ENCODE measurements at places on chromosomes 5 and 9. TPM values are rescaled to one million over a fixed set of nuclear protein-coding genes. Genes with fewer than 3 reads are reported as not detected.

STPG3 gene
- not detected for polyA plus RNA-seq

LCN6 gene
- polyA plus RNA-seq: not detected

MRPS2 gene
- polyA plus RNA-seq: 51.7 TPM

ADAMTS13 gene
- polyA plus RNA-seq: 0.86 TPM

CNOT8 gene
- 69.2 TPM for polyA plus RNA-seq

TRIP13 gene
- 20.4 TPM for polyA plus RNA-seq

ALDH1A1 gene
- not detected for polyA plus RNA-seq

PCDHB16 gene
- 4.8 TPM for polyA plus RNA-seq

DNAJC21 gene
- 15.3 TPM for polyA plus RNA-seq

PCAT7 gene
- polyA plus RNA-seq: not detected

LECT2 gene
- 0.41 TPM for polyA plus RNA-seq

CER1 gene
- not detected for polyA plus RNA-seq

- DNase-seq: peak; percentile 54
Measured at GRCh38 chr9:128091571-128091970, 23.5 kb downstream of the SLC25A25 start.

DNA sequence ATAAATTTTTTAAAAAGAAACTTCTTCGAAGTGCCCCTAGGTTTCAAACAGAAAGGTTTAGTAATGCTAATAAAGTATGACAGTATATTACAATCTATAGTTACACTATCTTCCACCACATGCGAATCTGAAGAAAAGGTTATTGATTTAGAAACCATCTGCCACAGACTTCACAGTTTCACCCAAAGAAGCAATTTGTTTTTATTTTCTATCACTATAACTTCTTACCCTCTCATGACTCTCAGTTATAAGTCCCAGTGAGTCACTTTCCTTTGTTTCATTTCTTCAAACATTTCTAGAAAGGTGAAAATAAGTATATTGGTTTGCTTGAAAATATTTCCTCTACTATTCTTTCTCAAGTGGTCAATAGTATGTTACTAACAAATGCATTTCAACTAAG, 93.6 kb downstream of the MCTP1 start:
- DNase-seq: no peak

DNA sequence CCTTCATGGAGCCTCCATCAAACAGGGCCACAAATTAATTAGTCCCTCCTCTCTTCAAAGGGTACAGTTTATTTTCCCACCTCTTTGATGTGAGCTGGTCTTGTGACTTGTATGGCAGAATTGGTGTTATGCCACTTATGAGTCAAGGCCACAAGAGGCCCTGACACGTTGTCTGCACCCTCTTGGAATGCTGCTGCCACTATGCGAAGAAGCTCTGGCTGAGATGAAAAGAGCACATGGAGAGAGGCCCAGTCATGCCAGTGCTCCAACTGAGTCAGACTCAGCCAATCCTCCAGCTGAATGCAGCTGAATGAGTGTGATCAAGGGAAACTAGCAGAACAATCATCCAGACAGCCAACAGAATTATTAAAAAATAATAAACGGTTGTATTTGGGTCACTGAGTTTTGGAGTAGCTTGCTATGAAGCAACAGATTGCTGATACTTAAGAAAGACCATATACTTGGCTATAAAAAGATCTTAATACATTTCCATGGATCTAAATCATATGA, 128.3 kb downstream of the MARCHF11 start:
- peak; percentile 52 for DNase-seq

GRCh38 chr5:24208686-24209106, 436.1 kb downstream of the CDH10 start:
- no peak for DNase-seq

GRCh38 chr5:23314827-23315226, 192.6 kb upstream of the PRDM9 start:
- peak; percentile 23 for DNase-seq

DNA sequence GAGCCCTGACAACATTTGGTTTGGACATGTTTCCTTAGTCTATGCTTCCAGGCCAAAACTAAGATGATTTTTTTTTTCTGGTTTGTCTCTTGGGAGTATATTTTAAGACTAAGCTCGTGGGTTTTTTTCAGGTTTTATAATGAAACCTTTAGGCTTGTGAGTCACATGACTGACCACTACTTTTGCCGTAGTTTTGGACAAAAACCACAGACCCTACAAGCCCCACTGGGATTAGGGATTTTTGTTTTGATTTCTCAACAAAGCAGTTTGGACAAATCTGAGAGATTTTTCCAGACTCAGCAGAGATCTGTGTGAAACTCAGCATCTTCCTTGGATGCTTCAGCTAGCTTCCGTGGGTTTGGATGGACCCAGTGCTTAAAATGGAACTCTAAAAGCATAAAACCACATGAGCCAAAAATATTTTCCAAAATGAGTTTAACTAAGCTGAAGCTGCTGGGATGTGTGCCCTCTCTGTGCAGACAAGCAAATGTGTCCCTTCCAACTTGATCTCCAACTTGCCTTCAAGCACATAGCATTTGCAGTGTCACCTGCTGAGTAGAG, 70.3 kb upstream of the SMIM15 start:
- no peak for DNase-seq

GRCh38 chr9:112369817-112370216, 10.1 kb upstream of the HSDL2 start:
- no peak for DNase-seq

- DNase-seq: no peak
Measured at GRCh38 chr5:109022056-109022455, 274.4 kb downstream of the FER start.

GRCh38 chr5:168269937-168270330, 21.5 kb upstream of the WWC1 start:
- no peak for DNase-seq

DNA sequence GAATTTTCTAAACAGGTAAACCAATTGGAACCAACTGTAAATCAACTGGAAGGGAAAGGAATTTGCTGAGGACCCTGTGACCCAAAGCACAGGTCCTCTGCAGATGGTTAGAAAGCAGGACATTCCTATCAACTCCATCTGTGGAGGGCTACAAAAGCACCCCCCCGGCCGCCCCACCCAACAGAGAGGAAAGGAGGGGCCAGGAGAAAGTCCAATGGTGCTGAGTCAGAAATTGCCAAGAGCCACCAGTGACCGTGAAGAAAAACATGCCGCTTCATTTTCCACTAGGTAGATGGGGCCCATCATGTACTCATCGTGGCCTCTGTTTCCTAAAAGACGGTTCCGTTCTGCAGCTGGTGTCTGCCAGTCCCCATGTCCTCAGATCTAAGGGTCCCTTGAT, 66.3 kb downstream of the RAPGEF1 start:
- DNase-seq: no peak

DNA sequence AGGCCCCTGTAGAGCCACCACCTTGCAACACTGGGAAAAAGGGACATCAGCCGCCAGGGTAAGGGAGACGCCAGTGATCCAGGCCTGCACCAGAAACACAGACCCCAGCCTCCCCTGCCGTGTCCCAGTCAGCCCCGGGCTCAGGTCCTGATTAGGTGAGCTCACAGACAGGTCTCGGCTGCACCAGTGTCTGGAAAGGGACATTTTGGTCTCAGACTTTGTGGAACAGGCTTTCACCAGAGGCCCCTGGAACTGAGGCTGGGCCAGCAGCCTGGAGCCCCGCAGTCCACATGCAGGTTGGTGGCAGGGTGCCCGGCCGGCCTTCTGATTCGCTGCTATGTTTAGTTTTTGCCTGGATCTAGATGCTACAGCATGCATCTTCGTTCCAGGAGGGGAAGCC, 369.0 kb upstream of the IRX4 start:
- DNase-seq: no peak

GRCh38 chr9:131349881-131350563, 43.9 kb upstream of the PRRC2B start:
- DNase-seq: peak; percentile 93

DNA sequence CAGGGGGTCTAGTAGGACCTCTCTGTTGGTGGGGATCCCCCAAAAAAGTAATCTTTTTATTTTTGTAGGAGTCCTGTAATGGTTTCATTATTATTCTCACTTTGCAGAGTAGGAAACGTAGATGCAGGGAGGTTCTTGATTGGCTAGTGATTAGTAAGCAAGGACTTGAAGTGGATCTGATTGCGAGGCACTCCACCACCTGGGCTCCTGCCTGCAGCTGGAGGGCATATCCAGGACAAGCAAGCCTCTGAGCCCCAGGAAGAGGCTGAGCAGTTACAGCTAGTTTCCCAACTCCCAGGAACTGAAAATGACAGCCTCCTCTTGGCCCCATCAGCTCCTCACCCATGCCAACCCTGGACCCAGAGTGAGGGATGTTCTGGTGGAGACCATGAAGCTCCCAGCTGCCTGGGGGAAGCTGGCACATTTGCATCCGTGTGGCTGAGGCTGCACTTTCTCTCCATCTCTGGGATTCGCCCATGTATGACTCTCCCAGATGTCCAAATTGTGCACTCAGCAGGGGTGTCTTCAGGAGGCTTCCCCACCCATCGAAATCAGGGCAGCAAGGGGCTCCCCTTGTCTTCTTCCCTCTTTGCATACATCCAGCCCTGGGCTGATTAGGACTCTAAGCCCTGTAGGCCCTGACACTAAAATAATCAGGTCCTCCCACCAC, 10.2 kb downstream of the KCNIP1 start:
- no peak for DNase-seq

DNA sequence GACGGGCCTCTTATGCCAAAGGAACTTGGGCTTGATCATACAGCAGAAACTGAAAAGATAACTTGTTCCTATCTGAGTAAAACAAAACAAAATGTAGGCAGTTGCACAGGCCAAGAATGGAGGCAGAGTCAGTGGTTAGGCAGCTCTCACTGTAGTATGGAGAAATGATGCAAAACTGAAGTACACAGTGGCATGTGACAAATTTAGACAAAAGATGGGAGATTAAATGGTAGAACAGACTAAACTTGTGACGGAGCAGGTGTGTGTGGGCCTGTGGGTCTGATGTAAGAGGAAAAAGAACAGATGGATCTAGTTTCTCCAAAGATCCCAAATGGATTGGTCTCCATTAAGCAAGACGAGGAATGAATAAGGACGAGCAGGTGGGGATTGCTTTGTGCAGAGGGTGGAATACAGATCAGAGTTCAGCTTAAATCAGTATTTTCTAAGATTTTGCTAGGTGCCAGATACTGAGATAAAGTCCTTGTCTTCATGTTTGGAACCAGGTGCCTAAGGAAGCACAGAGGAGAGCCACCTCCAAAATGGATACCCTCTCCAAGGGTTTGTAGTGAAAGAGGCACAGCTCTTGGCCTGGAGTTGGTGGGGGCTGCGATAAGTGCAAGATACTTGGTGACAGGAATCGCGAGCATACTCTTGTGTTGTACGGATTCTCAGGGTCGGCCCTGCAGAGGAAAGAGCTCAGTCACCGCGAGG, 722 bp upstream of the DCP2 start:
- DNase-seq: no peak

- no peak for DNase-seq
Measured at GRCh38 chr5:98231089-98231488, 542.4 kb upstream of the RGMB start.

GRCh38 chr9:127132921-127133647, 10.6 kb upstream of the ANGPTL2 start:
- peak; percentile 74 for DNase-seq

DNA sequence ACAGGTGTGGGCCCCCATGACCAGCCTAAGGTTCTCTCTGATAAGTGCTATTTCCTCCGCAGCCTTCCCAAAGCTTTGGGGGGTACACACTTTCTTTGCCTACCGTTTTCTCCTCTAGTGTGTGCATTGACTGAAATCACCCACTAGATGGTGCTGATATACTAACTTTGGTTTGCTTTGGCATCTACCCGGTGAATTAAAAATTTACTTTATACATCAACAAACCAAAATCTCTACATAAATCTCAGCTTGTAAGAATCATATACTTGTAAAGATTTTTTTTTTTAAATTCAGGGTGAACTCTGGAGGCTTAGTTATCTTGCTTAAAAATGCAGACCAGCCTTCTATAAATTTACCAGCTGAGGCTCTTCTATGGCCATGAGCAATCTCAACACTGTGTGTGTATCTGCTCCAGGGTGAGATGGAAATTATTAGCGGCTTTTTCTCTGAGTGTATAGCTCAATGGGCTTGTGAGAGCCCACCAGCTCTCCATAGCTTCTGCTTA, 475.7 kb upstream of the TNC start:
- DNase-seq: peak; percentile 73

DNA sequence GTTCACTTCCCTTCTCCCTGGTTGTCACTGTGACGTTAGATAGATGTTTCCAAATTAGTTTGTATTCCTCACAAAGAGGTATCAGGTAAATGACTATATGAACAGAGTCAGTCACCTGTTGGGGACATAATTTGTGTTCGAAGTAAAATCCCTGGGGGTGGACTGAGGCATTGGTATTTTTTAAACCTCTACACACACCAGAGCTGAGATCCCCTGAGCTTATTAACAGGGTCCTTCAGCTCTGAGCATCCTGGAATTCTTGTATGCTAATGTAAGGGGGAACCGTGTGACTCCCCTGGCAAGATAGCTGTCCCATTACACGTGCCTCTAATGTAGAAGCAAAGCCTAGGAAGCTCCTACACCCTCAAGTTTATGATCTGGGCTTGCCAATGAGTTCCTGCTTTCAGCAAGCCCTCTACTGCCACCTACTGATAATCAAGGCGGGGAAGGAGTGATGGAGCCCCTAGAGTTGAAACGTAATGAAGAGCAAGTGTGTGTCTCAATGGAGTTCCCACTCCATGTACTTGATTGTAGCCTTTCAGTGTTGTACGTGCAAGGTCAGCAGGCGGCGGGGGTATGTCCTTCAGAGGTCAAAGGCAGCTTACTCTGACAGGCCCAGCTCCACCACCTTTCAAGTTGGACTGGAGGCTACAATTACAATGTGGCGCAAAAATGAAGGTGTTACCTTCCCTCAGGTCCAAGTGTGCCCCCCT, 14.4 kb downstream of the PRKACG start:
- DNase-seq: peak; percentile 78

GRCh38 chr9:5886114-5886939, 4.4 kb upstream of the MLANA start:
- DNase-seq: peak; percentile 74

GRCh38 chr5:88665750-88666215, 217.2 kb downstream of the MEF2C start:
- no peak for DNase-seq

Measured in GM23248 (cell line).